Hypothalamus (tissue), 51 donors: ENCODE measurements at places on chromosomes 13 and 19.
A peak's percentile ranks its signal among the peaks of the same experiment; 100 is the strongest.

GRCh38 chr13:73000027-73000674 lies 58.7 kb upstream of the KLF5 start:
- no peak for DNase-seq

DNA sequence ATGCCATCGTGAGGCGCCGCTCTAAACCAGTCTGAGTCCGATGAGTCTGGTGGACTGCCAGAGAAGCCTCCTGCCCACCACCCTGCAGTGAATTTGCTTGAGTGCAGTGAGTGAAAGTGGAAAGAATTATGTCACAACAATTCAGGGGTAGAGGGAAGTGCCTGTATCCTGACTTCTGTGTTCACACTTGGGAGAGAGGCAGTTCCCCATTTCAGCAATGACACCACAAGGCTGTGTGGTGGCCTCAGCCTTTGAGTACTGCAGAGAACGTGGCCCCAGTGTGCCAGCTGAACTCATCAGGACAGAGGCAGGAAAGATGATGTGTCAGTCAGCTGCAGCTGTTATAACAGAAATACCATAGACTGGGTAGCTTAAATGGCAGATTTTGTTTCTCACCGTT lies 155.6 kb downstream of the COG6 start:
- no peak for DNase-seq

GRCh38 chr19:46847528-46847927 lies 3.1 kb downstream of the AP2S1 start:
- no peak for DNase-seq

- DNase-seq: no peak
Measured at GRCh38 chr19:50780753-50781435, 9.3 kb upstream of the ACP4 start.

DNA sequence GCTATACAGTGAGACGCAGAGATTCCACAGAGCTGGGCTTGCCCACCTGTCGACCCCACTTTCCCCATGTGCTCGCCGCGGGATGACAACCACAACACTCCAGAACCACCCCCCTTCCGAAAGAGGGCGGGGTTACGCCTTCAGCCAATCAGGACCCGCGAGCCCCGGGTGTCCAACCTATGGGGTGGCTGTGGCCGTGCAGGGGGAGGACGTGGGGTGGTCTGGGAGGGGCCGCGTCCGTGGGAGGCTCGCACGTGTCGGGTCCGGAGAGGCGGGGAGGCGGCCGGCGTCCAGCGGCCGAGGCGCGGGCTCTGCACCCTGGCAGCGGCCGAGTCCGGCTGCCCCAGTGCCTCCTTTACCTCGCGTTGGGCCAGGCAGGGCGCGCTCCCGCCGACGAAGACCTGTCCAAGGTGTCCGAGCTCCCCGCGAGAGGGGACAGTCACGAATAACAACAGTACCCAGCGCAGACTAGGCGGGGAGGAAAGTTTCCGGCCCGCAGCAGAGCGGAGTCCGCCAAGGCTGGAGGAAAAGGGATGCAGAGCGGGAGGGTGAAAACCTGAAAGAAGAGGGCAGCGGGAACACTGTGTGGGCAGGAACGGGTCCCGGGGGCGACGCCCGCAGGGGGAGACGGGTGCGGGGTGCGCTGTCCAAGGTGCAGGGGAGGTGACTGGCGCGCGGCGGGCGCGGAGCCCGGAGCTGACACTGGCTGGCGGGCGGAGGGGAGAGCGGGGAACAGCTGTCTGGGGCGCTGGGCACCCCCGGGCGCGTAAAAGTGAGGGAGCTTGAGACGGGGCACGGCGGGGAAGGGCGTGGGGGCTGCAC lies 911 bp downstream of the ENOX1 start:
- DNase-seq: peak; percentile 84

GRCh38 chr19:40778706-40779284 lies 748 bp downstream of the RAB4B start:
- DNase-seq: no peak

DNA sequence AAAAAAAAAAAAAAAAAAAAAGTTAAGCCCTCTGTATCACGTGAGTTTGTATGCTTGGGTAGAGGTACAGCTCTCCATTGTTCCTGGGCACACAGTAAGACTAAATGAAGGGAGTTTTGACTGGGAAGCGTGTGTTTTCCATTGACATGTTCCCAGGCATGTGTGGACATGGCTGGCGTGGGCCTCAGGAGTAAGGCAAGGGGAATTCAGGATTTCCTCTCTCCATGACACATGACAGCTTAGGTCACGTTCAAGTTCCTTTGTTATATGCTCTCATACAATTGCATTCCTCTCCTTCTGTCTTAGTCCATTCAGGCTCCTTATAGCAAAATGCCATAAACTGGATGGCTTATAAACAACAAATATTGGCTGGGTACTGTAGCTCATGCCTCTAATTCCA lies 17.1 kb upstream of the MAP3K10 start:
- DNase-seq: no peak

GRCh38 chr19:31377736-31378135 lies 28.5 kb upstream of the TSHZ3 start:
- DNase-seq: no peak

DNA sequence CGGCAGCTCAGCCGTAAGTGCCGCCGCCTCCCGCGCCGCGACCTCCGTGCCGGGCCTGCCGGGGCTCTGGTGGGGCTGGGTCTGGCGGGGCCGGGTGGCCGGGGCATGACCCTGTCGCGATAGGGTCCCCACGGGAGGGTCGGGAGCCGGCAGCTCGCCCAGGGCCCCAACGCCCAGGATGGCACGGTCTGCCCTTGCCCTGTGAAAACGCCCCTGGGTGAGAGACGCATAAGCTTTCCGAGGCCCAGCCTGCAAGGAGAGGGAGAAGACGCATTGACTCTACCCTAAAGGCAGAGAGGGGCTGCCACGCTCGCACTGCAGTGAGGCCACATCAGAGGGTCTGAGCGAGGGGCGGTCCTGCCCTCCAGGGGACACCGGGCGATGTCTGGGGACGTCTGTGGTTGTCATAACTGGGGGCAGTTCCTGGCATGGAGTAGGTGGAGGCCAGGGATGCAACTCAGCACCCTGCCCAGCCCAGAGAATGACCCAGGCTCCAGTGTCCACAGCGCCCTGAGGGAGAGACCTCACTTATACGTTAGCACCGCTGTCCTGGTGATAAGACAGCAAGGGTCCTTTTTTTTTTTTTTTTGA lies 539 bp downstream of the ZNF554 start:
- no peak for DNase-seq

- DNase-seq: no peak
Measured at GRCh38 chr13:112249644-112250610, 126.2 kb upstream of the SPACA7 start.

- no peak for DNase-seq
Measured at GRCh38 chr19:49403404-49404187, 15.5 kb downstream of the KASH5 start.

DNA sequence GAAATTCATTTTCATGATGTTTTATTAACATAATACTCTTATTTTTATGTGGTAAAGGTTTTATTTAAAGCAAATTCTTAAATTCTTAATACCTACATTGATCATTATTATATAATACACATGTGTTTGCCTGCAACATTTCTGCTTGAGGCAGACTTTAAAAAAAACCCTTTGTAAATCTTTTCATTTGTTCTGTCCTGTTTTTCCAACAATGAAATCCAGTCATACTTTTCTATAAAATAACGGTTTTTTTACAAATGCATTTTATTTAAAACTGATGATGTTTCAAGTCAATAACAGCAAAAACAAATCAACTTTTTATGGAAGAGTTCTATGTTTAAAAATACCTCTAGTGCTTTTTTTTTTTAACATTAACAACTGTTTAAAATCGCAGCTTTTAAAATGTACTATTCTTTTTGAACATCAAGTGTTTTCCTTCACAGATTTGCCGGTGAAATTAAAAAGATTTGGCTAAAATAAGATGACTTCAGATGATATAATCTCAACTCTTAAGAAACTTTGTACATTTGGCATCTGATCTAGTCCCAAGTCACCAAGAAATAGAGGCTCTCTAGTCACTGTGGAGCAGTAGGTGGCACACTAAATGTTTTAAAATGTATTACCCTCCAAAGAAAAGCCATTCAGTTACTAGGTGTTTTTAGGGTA lies 5.1 kb downstream of the POU4F1 start:
- no peak for DNase-seq

GRCh38 chr13:40600149-40600751 lies 66.2 kb downstream of the FOXO1 start:
- DNase-seq: no peak

DNA sequence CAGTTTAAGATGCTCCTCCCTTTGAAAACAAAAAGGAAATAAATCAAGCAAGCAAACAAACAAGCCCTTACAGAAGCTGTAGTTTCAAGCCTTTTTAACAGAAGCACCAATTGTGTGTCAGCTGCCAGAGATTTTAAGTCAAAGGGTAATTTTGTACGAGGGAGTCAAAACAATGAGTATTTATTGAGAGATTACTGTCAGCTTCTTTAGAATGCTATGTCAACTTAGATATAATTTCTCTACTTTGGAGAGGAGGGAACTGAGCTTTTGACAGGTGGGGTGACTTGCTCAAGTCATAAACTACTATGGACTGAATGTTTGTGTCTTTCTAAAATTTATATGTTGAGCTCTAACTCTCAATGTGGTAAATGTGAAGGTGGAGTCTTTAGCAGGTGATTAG lies 10.5 kb upstream of the CBY2 start:
- DNase-seq: no peak

- no peak for DNase-seq
Measured at GRCh38 chr13:36887758-36888521, 32.1 kb downstream of the SMAD9 start.

GRCh38 chr13:75226733-75227435 lies 255.1 kb downstream of the TBC1D4 start:
- DNase-seq: no peak

DNA sequence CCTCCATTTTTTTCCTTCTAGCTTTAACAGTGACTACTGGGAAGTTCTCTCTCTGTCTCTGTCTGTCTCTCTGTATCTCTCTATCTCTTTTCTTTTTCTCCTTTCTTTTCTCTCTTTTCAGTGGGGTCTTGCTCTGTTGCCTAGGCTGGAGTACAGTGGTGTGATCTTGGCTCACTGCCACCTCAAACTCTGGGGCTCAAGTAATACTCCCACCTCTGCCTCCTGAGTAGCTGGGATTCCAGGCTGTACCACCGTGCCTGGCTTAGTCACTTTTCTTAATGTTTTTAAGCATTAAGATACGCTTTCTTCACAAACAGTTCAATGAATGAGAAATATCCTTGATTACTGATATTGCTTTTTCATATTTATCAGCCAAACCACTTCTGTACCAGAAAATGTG lies 13.1 kb downstream of the PCCA start:
- no peak for DNase-seq

DNA sequence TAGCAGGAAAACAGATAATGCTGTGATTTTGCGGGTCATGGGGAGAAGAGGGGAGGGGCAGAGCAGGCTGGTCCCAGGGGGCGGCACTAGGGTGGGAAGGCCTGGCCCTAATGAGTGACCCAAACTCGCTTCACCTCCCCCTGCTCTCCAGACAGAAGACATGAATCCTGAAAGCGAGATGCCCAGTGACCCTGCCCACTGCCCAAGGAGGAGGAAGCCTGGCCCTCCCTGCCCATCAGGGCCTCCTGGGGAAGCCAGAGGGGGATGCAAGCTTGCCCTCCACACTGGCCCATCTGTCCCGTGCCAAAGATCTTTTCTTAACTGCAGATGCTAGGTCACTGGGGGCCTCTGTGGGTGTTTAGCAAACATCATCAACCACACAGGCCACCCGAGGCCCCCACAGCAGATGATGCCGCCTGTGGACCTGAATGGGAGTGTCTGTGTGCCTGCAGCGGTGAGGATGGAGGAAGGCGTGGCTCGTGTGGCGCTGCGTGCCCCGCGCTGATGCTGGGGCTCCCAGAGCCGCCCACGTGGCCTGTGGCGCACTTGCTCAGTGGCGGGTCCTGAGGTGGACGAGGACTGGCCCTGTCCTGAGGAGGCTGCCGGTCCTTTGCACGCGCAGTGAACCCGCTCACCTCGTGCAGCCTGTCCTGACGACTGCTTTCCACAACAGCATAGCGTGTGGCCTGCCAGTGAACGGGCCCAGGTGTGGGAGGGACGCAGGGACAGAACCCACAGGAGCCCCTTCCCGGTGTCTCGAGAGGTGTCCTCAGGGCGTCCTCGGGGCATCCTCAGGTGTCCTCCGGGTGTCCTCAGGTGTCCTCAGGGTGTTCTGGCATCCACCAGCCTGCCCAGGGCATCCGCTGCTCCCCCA lies 80.5 kb upstream of the MCF2L start:
- no peak for DNase-seq

DNA sequence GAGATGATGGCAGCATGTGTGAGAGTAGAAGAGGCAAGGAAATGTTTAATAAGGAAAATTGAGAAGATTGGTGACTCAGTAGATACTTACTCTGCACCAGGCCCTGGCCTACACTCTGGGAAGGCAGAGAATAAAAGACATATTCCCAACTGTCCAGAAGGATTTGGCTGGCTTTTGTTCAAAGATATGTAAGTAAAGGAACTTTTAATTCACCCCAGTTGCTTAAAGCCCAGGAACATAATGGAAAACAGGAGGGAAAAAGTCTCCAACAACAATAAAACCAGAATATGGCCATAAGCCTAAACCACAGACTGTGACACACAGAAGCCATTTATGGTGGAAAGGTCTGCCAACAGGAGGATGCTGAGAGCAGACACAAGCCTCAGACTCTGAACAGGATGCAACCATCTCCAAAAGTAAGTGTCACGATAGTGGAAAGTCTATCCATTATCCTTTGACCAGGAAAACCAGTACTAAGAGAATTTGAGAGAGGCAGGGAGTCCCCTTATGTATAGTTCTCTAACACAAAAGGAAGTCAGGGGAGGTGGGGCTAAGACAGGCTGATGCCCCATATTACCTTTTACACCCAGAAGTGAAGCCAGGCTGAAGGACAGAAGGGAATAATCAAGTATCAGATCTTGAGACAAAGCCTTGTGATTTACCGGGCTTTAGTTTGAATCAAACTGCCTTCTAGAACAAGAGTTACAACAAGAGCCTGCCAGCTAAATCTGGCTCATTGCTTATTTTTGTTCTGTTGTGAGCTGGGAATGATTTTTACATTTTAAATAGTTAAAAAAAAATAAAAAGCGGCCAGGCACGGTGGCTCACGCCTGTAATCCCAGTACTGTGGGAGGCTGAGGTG lies 169.5 kb upstream of the STARD13 start:
- DNase-seq: no peak

GRCh38 chr13:33828431-33829129 lies 10.6 kb downstream of the RFC3 start:
- DNase-seq: no peak

DNA sequence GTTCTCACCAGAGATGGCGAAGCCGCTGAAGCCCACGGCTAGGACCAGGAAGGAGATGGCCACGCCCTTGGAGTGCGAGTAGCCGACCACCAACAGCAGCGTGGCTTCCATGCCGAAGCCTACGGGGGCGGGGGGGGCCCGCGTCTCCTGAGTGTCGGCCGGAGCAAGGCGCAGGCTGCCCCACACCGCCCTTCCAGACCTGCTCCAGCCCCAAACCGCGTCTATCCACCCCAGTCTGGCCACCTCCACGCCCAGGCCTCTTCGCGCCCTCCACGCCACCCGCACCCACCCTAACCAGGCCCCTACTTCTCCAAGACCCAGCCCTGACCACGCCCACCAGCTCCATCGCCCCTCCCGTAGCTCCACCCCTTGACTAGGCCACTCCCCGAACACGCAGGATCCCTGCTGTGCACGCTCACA lies 6.2 kb downstream of the GFY start:
- DNase-seq: no peak
